H1 (cell line): ENCODE measurements at places on chromosomes 11 and 22. TPM values are rescaled to one million over a fixed set of nuclear protein-coding genes. Genes with fewer than 3 reads are reported as not detected.

The BTG4 gene
- not detected in 2 replicates for total RNA-seq

- H3K4me1 ChIP-seq, result no peaks in the 10 kb centered on the region
- no peak overlapping the region for H3K4me3 ChIP-seq
- peak; percentile 73 for DNase-seq
Measured at GRCh38 chr22:37734964-37735451, 38.2 kb downstream of the TRIOBP start.

GRCh38 chr11:12727563-12728211, 53.5 kb downstream of the TEAD1 start:
- no peak overlapping the region for H3K4me3 ChIP-seq
- DNase-seq, result no peak
- H3K27ac ChIP-seq, result no peak overlapping the region
- no peaks in the 10 kb centered on the region for H3K27me3 ChIP-seq

GRCh38 chr22:23718371-23719165, 27.8 kb downstream of the RGL4 start:
- H3K27ac ChIP-seq, result no peak overlapping the region
- no peak overlapping the region for H3K4me3 ChIP-seq

DNA sequence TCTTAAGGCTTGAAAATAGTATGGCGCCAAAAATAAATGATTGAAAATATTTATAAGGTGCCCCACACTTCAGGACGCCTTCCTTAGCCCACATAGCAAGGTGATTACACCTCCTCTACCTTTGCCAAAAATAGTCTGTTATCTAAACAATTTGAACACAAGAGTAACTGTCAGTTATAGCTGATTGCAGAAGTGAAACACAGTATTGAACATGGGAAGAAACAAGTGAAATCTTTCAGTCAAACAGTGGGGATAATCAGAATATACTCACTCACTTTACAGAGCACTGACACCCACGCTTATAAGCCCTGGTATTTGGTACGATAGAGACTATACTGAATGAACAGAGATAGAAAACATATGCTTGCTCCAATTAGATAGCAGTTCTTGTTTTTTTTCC, 203.1 kb downstream of the RAB38 start:
- H3K36me3 ChIP-seq, result no peaks in the 10 kb centered on the region
- no peak overlapping the region for H3K27ac ChIP-seq
- DNase-seq, result no peak
- no peaks in the 10 kb centered on the region for H3K27me3 ChIP-seq
- H3K4me3 ChIP-seq, result no peak overlapping the region

DNA sequence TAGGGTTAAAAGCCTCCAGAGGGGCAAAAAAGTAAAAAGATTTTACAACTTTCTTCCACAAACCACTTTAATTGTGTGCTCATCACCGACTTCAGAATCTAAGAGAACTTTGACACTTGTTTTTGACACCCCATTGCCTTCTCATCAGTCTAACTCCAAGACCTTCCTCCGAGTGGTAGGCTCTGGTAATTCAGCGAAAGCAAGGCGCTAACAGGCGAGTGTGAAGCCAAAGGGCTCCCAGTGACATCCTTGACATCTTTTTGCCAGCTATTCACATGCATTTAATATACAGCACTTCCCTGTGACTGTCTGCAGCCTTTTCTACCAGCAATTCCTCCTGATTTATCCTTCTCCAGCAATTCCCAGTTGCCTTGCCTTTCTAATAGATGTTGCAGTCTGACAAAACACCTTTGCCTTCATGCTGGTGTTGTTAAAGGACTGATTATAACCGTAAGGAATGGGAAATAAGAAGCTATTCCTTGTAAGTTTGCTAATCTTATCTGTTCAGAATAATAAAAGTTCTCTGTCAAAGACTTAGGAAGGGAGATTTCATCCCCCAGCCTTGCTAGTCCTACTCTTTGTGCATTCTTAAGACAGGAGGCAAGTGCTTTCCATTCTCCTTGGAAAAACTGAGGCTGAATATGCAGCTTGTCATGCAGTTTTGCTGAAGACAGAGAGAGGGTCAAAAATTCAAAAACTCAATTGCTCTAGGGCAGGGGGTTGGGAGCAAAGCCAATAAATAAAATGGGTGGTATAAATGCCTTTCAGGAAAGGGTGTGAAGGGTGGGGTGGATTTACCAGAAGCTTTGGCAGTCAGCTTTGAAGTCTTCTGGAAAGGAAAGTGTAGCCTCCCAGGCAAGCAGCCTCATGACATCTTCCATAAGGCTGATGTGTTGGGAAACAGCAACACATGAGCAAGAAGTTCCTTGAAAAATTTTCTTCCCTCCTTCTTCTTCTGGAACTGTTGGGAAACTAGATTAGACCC, 39.1 kb downstream of the SNX19 start:
- H3K27me3 ChIP-seq, result no peaks in the 10 kb centered on the region
- H3K27ac ChIP-seq, result no peak overlapping the region
- no peak for DNase-seq
- no peaks in the 10 kb centered on the region for H3K4me1 ChIP-seq
- no peak overlapping the region for H3K4me3 ChIP-seq
- H3K36me3 ChIP-seq, result peaks cover 27% of the 10 kb centered on the region

- peaks cover 33% of the 10 kb centered on the region for H3K4me1 ChIP-seq
- DNase-seq, result no peak
- no peaks in the 10 kb centered on the region for H3K27me3 ChIP-seq
Measured at GRCh38 chr11:118622376-118623268, 15.2 kb downstream of the PHLDB1 start.

DNA sequence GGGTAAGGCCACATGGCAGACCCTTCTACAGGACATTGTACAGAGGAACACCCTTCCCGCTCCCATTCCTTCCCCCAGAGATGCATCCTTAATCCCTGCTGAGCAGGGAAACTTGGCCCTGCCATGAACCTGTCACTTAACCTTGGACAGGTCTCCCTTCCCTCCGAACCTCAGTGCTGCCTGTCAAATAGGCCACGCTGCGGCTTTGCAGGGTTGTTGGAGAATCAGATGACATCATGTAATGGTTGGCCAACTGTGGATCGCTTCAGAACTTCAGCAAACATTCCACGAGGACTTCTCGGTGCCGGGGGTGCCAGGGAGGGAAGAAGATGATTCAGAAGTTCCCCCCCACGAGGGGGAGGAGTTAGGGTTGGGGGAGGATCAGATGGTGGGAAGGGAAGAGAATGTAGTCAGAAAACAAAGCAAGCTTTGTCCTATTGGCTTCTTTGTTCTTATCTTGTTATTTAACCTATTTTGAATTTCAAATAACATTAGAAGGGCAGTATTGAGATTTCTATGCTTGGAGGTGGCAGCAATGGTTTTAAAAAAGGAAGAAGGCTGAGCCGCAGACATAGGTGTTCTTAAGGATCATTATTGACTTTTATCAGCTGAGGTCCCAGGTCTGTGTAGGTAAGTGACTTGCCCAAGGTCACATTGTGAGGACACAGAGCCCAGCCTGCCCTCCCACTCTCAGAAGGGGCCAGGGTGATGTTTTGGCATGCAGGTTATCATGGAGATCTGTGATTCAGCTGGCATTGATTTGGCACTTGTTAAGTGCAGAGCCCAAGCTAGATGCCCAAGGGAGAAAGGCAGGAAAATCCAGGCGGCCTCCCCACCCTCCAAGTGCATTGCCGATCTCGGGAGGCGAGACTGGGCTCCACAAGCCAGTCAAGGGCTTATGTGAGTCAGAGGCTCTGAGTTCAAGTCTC, 3.1 kb downstream of the CDC42EP1 start:
- peaks cover 22% of the 10 kb centered on the region for H3K27me3 ChIP-seq
- no peak overlapping the region for H3K4me3 ChIP-seq
- H3K27ac ChIP-seq, result no peak overlapping the region
- no peaks in the 10 kb centered on the region for H3K36me3 ChIP-seq

The SYNGR1 gene
- 32.5 and 32.7 TPM in 2 replicates for total RNA-seq

GRCh38 chr22:39318507-39319283, 728 bp downstream of the RPL3 start:
- H3K36me3 ChIP-seq, result peaks cover 43% of the 10 kb centered on the region
- DNase-seq, result no peak
- peak overlapping the region; percentile 97 for H3K27ac ChIP-seq
- H3K4me3 ChIP-seq, result peak overlapping the region; percentile 99
- no peaks in the 10 kb centered on the region for H3K27me3 ChIP-seq
- H3K4me1 ChIP-seq, result no peaks in the 10 kb centered on the region; the same call in none of the 2 replicates

DNA sequence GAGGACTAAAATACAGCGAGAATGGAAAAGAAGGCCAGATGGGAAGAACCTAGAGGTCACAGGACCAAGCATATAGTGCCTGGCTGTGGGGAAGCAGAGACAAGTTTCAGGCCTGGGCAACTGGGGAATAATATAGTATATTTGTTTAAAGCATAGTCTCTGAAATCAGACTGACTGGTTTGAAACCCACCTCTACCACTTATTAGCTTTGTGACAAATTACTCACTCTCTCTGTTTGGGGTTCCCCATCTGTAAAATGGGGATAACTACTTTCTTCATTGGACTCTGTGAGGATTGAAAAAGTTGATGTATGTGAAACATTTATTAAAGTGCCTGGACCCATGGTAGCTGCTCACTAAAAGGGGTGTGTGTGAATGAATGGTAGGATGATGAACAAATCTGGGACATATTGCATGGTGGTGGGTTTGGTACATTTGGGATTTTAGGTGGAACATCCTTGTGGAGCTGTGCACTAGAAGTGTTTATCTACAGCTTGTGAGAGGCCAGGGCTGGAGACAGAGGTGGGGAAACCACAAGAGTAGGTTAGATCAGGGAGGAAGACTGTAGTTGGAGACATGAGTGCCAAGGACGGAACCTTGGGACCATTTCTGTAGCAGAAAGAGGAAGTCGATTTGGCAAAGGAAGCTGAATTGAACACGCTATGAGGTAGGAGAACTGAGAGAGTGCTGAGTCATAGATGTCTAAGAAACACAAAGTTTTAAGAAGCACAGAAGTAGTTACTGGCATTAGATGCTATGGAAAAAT, 52.6 kb downstream of the SWAP70 start:
- no peak for DNase-seq
- H3K4me1 ChIP-seq, result peaks cover 5% of the 10 kb centered on the region; the same call in 1 of the 2 replicates
- H3K27me3 ChIP-seq, result no peaks in the 10 kb centered on the region; the same call in 1 of the 2 replicates
- no peaks in the 10 kb centered on the region for H3K36me3 ChIP-seq

DNA sequence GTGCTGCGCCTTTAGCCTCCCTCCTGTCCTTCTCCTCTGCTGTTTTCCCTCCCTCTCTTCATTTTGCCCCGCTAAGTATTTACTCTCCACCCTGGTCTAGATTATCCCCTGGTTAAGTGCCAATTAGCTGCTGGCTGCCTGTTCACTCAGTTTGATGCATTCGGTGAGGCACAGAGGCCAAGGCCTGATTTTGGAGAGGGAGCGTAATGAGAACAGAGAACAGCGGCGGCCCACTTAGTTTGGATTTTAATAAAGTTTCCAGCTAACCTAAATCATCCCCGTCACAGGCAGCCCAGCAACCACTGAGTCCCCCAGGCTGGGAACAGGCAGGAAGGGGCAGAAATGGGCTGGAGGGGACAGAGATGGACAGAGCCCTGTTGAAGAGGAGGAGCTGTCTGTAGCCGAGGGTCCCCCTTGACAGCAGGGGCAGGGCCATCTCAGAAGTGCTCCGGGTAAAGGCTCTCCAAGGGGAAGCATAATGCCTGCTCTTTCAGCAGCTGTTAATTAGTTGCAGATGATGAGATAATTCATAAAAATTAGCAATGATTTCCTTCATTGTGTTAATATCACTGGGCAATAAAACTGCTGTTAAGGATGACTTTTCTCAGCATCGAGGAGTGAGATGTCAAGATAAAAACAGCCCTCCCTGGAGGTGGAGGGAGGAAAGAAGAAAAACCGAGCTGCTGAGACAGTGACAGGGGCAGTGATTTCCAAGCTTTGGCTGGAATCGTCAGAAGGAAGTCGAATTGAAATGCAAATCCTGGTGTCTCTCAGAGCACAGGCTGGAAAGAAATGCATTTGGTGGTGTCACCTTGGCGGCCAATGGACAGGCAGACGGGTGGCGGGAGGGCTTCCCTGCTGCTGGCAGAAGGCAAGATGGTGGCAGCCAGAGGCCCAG, 170.1 kb downstream of the GRIK4 start:
- DNase-seq, result no peak
- H3K27ac ChIP-seq, result no peak overlapping the region
- H3K4me3 ChIP-seq, result no peak overlapping the region
- no peaks in the 10 kb centered on the region; the same call in 1 of the 2 replicates for H3K36me3 ChIP-seq

The C11orf16 gene
- total RNA-seq, result not detected in 2 replicates

The PICK1 gene
- 22.9 and 26.2 TPM in 2 replicates for total RNA-seq

The OR8A1 gene
- total RNA-seq, result not detected in 2 replicates

DNA sequence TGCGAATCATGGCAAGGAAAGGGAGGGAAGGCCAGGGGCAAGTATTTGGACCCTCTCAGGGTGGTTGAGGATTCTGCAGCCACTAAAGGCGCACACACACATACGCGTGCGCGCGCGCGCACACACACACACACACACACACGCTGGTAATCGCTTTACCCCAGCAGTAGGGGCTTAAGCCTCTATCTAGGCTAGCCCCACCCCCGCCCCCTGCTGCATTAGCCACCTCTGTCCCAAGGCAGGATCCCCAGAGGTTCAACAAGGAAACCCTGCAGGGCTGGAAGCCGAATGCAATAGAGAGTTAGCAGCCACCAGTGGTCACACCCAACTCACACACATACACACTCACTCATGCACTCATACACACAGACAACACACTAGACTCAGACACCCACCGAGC, 28.6 kb upstream of the ELFN2 start:
- H3K27me3 ChIP-seq, result no peaks in the 10 kb centered on the region
- DNase-seq, result no peak
- H3K27ac ChIP-seq, result no peak overlapping the region
- H3K36me3 ChIP-seq, result no peaks in the 10 kb centered on the region
- no peaks in the 10 kb centered on the region; the same call in 1 of the 2 replicates for H3K4me1 ChIP-seq
- no peak overlapping the region for H3K4me3 ChIP-seq

DNA sequence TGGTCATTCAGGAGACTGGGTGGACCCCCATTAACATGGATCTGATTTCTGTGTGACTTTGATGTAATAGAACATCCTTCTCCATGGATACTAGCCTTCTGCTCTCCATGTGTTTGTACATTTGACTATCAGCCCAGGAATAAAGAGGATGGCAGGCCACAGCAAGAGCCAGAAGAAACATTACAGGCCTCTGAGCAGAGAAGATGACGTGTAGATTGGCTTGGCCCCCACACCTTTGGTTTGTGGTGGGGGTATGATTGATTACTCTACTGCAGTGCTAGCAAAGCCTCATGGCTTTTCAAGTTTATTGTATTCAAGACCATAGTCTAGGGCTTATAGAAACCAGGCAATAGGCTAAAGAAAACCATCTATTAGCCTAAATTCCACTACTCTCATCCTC, 77.0 kb downstream of the GRAMD1B start:
- no peak overlapping the region for H3K27ac ChIP-seq
- H3K27me3 ChIP-seq, result no peaks in the 10 kb centered on the region
- DNase-seq, result no peak
- peaks cover 18% of the 10 kb centered on the region for H3K4me1 ChIP-seq
- H3K4me3 ChIP-seq, result no peak overlapping the region
